ENCODE measurements at places on chromosomes 7 and 10.
A peak's percentile ranks its signal among the peaks of the same experiment; 100 is the strongest.

- no peak for DNase-seq
Observed at GRCh38 chr10:21406595-21407193, 118.8 kb downstream of the SKIDA1 start.

DNA sequence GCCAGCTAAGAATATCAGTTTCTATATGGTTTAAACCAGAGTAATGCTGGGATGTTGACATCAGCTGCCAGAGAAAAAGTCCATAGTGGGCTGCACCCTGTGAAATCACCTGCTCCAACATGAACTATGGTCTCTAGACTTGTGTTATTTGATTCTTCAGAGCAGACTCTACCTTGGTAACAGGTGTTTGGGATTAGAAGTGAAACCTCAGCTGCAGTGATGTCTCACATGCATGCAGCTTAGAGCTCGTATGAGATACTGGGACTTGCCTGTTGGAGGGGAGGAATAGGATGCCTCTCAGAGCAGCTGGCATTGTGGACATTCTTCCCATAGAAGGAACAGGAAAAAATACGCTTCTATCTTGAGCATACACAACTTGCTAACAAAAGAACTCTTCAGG is 287.1 kb upstream of the CSTF2T start:
- DNase-seq: no peak

GRCh38 chr10:3095373-3096139 is 28.2 kb downstream of the PFKP start:
- peak; percentile 92 for DNase-seq

GRCh38 chr10:132296666-132297443 is 10.9 kb downstream of the STK32C start:
- DNase-seq: no peak

DNA sequence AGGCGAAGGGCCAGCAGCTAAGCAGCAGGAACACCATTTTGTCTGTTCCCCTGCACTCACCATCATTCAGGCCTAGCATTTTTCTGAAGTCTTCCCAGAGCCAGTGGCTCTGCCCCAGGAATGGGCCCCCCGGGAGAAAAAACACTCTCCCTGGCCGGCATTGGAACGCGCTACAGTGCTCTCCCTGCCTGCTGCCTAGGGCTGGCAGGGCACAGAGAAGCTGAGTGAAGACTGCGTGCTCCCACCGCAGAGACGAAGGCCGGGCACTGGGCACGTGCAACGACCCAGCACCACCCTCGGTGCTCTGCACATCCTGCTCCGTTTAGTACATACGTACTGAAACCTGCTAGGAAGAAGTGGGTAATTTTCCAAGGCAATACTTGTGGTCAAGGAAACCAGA is 34.4 kb downstream of the HSPA12A start:
- DNase-seq: no peak

- no peak for DNase-seq
Observed at GRCh38 chr7:16609842-16610450, 35.6 kb downstream of the ANKMY2 start.
